ENCODE measurements at places on chromosomes 3 and 15.

- DNase-seq, result no peak
Measured at GRCh38 chr3:87350367-87351199, 74.2 kb upstream of the POU1F1 start.

DNA sequence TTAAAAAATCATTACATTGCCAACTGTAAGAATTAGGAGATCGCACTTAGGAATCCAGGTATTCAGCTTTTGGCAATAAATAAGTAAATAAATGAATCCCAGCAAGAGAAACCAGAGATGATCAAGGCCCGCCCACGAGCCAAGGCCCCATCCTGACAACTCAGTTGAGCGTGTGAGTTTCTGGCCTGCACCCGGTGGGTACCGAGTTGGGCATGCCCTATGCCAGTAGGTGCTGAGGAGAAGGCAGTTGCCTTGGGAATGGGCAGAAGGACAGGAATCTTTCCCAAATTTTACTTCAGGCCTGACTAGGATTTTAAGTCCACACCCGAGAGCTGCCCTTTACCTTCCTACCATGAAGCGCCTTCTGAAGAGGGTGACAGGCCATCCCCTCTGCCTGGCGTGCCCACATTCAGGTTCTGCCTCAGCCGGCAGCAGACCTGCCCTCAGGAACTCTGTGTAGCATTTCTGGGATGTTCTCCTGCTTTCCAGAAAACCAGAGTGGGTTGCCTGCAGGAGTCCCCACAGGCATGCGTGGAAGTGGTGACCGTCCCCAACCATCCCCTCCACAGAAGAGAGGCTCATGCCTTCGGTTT is 99.3 kb upstream of the ALDH1A3 start:
- DNase-seq, result no peak

- DNase-seq, result no peak
Measured at GRCh38 chr15:99371180-99372103, 120.2 kb downstream of the LRRC28 start.

- DNase-seq, result no peak
Measured at GRCh38 chr15:70775160-70775559, 11.8 kb upstream of the UACA start.

- DNase-seq, result no peak
Measured at GRCh38 chr15:83170474-83171165, 37.0 kb downstream of the HDGFL3 start.

DNA sequence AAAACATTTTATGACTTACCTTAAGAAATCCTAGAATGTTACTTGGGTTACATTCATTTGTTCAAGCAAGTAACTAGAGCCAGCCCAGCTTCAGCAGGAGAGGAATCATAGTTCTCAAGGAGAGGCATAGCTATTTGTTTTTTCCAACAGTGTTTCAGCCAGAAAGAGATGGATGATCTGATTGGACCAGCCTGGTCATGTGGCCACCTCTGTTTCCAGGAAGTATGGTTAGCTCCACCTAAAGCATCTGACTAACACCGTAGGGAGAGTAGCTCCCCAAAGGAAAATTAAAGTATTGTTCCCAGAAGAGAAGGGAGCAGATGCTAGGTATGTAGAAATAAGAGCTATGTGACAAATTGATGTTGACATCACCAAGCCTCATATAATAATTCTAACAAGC is 417.1 kb downstream of the TAFA4 start:
- no peak for DNase-seq

DNA sequence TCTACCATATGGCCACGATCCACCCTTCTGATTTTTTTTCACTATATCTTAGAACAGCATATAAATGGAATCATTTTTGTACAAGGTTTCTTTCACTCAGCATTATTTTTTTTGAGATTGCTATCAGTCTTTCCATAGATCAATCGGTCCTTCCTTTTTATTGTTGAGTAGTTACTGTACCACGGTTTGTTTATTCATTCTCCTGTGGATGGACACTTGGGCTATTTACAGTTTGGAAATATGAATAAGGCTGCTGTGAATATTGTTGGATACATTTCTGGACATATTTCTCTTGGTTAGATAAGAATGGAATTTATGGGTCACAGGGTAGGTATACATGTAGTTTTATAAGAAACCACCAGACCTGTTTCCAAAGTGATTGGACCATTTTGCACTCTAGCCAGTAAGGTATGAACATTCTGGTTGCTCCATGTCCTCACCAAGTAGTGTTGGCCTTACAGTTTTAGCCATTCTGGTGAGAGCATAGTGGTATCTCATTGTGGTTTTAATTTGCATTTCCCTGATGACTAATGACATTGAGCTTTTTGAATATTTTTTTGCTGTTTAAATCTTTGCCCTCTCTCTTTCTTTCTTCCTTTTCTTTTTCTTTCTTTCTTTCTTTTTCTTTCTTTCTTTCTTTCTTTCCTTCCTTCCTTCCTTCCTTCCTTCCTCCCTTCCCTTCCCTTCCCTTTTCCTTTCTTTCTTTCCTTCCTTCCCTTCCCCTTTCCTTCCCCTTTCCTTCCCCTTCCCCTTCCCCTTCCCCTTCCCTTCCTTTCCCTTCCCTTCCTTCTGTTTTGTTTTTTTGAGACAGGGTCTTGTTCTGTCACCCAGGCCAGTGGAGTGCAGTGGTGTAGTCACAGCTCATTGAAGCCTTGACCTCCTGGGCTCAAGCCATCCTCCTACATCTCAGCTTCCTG is 49.2 kb downstream of the LRRK1 start:
- no peak for DNase-seq

- no peak for DNase-seq
Measured at GRCh38 chr3:46714728-46715506, 2.8 kb downstream of the PRSS50 start.

- DNase-seq, result no peak
Measured at GRCh38 chr3:187621881-187622280, 48.3 kb downstream of the SST start.

DNA sequence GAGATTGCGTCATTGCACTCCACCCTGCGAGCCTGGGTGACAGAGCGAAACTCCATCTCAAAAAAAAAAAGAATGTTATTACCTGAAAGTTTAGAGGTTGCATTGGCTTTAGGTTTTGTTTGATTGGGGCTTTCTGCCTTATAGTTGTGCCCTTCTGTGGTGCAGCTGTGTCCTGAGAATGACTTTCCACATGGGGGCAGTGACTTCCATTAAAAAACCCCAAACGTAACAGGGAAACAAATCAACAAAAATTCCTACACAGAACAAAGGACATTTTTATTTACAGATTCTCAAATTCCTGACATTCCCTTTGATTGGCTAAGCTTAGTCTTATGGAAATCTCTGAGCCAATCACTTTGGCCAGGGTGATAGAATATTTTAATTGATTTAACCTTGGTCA is 154.1 kb upstream of the GPR149 start:
- DNase-seq, result no peak

DNA sequence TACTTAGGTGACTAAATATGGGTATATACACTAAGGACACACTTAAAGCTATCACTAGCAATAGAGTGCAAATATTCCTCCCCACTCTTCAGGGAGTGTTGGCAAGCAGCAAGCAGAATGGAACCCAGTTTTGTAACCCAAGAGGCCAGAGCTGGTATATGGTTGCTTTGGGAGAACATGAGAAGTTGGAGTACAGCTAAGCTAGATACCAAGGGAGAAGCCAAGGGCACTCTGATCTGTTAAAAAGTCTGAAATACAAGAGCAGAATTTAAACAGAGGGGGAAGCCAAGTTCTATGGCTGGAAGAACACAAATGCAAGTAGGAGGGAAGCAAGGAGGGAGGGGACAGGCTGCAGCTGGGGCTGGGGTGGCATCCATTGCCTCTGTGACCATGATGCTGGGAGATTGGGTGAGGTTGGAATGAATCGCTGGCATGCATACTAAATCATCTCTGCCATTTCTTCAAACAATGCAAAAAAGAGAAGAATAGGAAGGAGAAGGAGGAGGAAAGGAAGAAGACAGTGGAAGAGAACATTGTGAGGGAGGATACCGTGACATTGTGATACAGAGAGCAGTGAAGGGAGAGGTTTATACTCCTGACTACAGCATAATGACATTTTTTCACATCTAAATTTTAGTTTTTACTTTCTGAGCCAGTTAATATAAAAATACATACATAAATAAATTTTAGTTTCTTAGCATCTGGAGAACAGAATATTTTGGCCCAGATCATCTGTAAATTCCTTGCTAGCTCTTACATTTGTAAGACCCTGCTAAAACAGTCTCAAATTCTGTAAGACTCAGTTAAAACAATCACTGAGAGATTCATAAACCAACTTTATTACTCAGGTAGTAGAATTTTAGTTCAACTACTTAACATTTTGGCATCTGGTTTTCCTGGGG is 9.0 kb upstream of the ANXA2 start:
- no peak for DNase-seq

GRCh38 chr3:197151580-197151979 is 122.0 kb upstream of the MELTF start:
- peak; percentile 82 for DNase-seq

GRCh38 chr15:54212635-54213034 is 234.4 kb downstream of the UNC13C start:
- DNase-seq, result no peak

DNA sequence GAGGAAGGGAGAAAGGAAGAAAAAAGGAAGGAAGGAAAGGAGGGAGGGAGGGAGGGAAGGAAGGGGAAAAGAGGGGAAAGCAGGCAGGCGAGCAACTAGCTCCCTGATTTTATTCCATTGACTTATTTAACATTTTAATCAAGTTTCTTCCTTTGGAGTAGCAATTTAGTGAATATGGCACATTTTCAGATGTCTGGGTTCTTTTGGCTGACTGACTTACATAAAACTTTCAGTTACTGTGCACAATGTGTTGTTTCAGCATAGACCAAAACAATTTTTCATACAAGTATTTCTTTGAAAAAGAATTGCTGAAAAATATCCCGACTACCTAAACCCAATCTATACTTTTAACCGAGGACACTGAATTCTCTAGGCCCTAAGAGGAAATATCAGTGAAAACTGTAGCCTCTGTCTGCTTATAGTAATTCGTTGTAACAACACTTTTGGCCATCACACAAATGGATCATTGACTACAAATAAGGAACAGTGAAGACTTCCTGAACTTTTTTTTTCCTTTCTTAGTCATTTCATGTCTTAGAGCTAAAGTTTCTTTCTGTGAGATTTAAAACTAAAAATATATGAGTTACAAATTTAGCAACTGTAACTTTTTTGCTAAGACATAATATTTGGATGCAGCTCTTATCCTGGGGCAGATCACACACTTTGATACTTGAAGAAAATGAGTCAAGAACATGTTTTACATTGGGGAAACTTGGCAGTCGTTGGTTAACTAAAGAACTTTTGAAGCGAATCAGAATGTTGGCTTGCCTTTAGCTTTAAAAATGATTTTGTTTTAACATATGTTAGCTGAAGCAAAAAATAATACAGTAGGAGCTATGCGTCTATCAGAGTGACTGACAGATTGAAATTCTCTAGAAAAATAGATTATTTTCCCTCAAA is 79.6 kb downstream of the SOX2 start:
- DNase-seq, result no peak

GRCh38 chr3:31729573-31729972 is 196.8 kb downstream of the STT3B start:
- DNase-seq, result no peak

DNA sequence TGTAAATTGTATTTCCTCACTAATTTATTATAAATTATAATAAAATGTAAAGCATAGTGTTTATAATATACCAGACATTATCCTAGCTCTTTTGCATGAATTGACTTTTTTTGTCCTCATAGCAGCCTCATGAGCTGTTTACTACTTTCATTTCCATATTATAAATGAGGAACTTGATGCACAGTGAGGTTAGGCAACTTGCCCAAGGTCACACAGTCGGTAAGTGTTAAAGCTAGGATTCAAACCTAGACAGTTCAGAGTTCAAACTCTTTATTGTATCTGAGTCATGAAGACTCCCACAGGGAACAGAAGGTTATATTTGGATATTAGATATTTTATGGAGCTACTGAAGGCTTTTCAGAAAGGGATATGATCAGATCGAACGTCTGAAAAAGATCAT is 322.2 kb upstream of the SATB1 start:
- no peak for DNase-seq

- DNase-seq, result no peak
Measured at GRCh38 chr15:52069559-52069958, 43.0 kb downstream of the BCL2L10 start.

DNA sequence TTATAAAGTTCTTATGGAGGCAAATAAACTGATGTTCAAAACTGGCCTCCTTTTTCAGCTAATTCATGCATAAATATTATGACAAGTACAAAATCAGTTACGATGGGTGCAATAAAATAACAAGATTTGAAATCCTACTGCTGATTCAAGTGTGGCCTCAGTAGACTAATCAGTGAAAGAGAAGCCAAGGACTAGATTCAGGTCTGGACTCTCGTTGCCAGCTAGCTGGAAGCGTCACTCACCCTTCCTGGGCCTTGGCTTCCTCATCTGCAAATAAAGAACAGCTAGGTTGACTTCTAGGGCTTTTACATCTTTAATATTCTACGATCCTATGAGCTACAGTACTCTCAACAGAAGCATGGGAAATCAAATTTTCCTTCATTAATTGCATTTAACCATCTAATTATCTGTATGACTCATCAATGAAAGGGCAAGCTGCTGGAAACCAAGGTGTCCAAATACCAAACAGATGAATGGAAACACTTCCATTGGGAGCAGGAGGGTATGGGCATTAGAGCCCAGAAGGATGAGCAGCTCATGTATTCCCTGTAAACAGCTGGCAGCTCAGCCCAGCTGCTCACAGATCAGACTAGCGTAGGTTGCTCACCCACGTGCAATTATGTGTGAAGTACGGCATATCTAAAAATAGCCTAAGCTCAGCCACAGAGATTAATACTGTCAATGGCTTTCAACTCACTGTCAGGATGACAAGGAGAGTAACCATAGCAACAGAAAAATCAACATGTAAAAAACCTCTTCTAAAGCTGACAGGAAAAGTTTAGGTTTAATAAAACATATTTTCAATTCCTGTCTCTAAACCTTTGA is 294.8 kb downstream of the PLCL2 start:
- no peak for DNase-seq

DNA sequence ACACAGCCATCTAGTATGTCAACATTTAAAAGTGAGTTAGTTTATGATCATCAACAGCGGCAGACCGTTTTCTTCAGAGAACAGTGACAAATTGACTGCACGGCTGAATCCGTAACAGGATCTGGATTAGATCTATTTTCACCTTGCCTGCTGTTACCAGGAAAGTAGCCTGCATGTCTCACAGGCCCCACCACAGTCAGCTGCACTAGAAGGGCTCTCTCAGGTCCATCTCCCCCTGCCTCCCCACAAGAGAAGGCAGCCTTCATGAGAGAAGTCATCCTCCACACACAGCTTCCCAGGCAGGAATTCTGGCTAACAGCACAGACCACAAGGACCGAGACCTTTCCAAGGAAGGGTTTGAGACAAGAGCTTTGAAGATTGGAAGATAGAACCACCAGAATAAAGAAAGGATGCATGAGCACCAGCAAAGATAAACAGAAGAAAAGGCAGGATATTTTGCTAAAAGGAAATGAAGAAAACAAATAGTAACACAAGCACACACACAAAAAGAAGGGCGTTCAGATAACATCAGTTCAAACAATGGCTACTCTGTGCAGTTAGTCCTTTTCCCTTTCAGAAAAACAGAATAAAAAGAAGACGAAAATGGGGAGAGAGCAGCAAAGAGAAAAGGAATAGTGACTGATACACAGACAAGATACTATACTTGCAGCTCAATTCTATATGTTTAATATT is 127.5 kb downstream of the SNRK start:
- no peak for DNase-seq
